Hepatocyte (in vitro differentiated cells): ENCODE measurements at places on chromosomes 4 and X. TPM values are rescaled to one million over a fixed set of nuclear protein-coding genes. Genes with fewer than 3 reads are reported as not detected.

DNA sequence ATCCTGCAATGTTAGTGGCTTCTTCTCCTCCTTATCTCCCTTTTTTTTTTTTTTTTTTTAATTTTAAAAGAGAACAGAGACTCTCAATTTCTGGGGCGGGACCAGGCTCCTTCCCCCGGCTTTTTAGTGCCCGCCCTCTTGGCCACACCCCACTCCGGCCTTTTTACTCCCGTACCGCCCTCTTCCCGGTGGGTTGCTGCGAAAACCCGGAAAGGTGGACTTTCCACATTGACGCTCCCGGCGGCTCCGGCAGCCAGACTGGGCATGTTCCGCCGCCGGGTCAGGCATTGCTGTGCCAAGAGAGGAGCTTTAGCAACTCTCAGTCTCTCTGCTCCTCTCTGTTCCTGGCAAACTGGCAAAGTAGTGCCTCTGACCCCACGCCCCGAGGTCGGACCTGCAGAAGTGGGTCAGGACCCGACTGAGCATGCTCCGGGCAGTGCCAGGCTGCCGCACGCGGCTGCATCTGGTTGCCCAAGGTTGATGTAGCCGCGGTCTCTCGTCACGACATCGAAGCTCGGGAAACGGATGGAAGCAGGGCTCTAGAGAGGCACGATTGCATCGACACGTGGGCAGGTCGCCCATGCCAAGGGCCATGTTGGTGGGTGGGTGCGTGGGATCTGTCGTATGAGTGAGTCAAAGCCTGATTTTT lies 1.1 kb upstream of the MFAP3L start:
- no peaks in the 10 kb centered on the region for H3K4me1 ChIP-seq
- H3K27me3 ChIP-seq: peaks cover 4% of the 10 kb centered on the region
- peak; percentile 96 for DNase-seq
- peak overlapping the region; percentile 95 for H3K27ac ChIP-seq
- H3K36me3 ChIP-seq: no peaks in the 10 kb centered on the region
- peak overlapping the region; percentile 92 for H3K4me3 ChIP-seq

DNA sequence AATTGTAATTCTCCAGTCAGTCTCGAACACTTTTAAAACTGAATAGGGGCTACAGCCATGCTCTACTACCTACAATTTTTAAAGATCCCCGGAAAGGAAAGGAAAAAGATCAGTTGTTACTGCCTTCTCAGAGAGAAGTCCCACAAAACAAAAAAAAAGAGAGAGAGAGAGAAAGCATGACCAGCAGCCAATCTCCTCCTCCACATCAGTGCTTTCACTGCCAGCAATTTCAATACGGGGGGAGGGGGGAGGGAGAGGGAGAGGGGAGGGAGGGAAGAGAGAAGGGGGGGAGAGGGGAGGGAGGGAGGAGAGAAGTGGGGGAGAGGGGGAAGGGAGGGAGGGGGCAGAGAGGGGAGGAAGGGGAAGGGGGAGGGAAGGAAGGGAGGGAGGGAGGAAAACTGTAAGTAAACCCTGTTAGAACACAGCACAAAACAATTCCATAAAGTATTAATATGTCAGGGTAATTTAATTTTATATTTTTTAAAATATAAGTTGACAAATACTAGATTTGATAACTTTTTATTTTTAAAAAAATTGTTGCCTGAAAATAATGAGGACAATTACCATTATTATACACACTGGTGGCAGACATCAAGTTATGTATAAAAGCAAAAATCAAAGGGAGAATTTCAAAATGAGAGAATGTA lies 108.0 kb downstream of the LRBA start:
- no peak overlapping the region for H3K4me3 ChIP-seq
- no peaks in the 10 kb centered on the region for H3K4me1 ChIP-seq
- DNase-seq: no peak
- H3K27me3 ChIP-seq: no peaks in the 10 kb centered on the region
- no peaks in the 10 kb centered on the region for H3K36me3 ChIP-seq
- no peak overlapping the region for H3K27ac ChIP-seq

GRCh38 chrX:56968980-56969379 lies 26.4 kb downstream of the SPIN3 start:
- no peak overlapping the region for H3K4me3 ChIP-seq
- no peaks in the 10 kb centered on the region for H3K36me3 ChIP-seq
- H3K27me3 ChIP-seq: no peaks in the 10 kb centered on the region
- no peak overlapping the region for H3K27ac ChIP-seq
- DNase-seq: no peak

- H3K27ac ChIP-seq: no peak overlapping the region
- no peaks in the 10 kb centered on the region for H3K4me1 ChIP-seq
- H3K4me3 ChIP-seq: no peak overlapping the region
- H3K27me3 ChIP-seq: no peaks in the 10 kb centered on the region
These were observed 78.6 kb upstream of the FAM9A start for GRCh38 chrX:8879750-8880149.

DNA sequence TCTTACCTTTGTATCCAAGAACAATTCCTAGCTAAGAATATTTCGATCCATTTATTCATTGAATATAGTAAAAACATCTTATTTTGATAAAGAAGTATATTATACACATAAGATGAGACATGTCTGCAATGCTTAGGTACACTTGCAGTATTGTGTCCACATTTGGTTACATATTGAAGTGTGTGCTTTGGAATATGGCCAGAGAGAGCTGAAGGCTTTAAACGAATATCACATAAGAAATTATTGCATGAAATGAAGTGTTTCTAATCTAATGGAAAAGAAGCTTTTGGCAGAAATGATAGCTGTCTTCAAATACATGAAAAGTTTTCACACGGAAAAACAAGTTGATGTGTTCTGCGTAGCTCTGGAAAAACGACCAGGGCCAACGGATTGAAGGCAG lies 516.1 kb upstream of the ZFP42 start:
- no peak overlapping the region for H3K4me3 ChIP-seq
- DNase-seq: no peak
- H3K4me1 ChIP-seq: peaks cover 16% of the 10 kb centered on the region

GRCh38 chr4:148327683-148328082 lies 114.5 kb downstream of the NR3C2 start:
- no peaks in the 10 kb centered on the region for H3K4me1 ChIP-seq
- no peaks in the 10 kb centered on the region for H3K36me3 ChIP-seq
- H3K27ac ChIP-seq: no peak overlapping the region
- H3K27me3 ChIP-seq: no peaks in the 10 kb centered on the region
- DNase-seq: no peak

DNA sequence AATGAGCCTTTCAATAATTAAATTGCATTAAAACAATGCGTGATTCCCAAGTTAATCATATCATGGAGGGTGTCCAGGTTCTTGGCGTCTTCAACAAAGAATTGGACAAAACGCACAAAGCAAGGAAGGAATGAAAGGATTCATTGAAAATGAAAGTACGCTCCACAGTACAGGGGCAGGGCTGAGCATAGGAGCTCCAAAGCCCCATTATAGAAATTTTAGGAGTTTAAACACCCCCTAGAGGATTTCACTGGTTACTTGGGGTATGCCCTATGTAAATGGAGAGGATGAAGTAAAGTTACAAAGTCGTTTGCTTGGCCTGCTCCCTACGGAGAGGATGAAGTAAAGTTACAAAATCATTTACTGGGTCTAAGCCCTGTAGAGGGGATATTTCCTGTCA lies 1910.4 kb downstream of the C4orf33 start:
- no peaks in the 10 kb centered on the region for H3K36me3 ChIP-seq
- no peak for DNase-seq
- H3K4me3 ChIP-seq: no peak overlapping the region
- no peak overlapping the region for H3K27ac ChIP-seq

DNA sequence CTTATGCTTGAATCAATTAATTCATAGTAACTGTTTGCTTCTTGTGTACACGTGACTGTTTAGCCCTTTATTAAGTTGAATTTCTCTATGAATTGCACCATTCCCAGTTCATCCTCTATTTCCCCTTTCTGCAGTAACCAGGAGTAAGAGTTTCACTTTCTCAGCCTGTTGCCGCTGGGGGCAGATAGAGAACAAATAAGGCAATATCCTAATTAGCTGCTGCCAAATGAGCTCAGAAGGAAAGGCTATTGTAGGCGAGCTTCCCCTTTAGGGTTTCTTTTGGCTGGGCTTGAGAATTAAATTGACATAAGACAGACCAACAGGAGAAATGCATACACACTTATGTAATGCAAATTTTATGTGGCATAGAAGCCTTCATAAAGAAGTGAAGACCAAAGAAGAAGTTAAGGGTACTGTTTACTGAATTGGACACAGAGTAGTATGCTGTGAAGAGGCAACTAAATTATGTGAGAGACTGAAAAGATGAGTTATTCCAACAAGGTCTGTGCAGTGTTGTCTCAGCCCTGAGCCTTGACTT lies 1594.7 kb downstream of the TECRL start:
- DNase-seq: no peak
- H3K27me3 ChIP-seq: no peaks in the 10 kb centered on the region
- no peak overlapping the region for H3K27ac ChIP-seq
- no peaks in the 10 kb centered on the region for H3K4me1 ChIP-seq
- H3K36me3 ChIP-seq: no peaks in the 10 kb centered on the region
- no peak overlapping the region for H3K4me3 ChIP-seq

GRCh38 chrX:107738272-107738671 lies 37.3 kb downstream of the TSC22D3 start:
- no peak for DNase-seq
- peaks cover 41% of the 10 kb centered on the region for H3K4me1 ChIP-seq
- no peak overlapping the region for H3K4me3 ChIP-seq
- no peak overlapping the region for H3K27ac ChIP-seq

Gene MAGEA4
- polyA plus RNA-seq: not detected in 2 replicates

DNA sequence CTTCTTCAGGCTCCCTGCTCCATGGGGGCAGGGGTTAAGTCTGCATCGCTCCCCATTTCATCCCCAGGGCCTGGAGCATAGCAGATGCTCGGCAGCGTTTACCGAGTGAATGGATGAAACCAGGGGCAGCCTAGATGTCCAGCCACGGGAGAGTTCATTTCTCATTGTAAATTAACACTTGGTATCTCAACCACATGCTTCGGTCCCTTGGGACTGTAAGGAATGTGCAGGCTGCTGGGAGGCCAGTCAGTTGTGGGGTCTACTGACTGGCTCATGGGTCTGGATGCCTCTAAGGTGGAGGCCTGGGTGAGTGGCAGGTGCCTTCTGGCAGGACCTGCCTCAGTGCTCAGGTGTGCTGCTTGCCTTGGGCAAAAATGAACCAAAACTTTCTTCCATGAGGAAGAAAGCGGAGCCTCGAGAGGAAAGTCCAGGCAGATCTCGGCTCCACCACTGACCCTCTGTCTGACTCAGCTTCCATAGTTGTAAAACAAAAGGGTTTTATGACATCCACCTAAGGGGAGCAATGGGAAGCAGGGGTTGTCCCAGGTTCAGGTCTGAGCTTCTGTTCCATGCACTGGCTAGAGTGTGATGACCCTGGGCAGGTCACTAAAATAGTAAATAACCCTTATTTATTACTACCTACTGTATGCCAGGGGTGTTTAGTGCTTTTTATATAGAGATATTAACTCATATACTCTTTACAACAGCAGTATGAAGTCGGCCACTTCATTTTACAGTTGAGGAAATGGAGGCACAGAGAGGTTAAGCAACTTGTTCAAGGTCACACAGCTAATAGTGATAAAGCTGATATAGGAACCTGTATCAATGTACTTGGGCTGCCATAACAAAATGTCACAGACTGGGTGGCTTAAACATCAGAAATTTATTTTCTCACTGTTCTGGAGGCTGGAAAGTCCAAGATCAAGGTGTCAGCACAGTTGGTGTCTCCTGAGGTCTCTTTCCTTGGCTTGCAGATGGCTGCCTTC lies 144.3 kb upstream of the STX18 start:
- no peaks in the 10 kb centered on the region for H3K36me3 ChIP-seq
- H3K27me3 ChIP-seq: no peaks in the 10 kb centered on the region
- H3K27ac ChIP-seq: no peak overlapping the region
- DNase-seq: no peak
- H3K4me1 ChIP-seq: peaks cover 14% of the 10 kb centered on the region
- H3K4me3 ChIP-seq: no peak overlapping the region

Gene HSFX3
- polyA plus RNA-seq: not detected in 2 replicates

DNA sequence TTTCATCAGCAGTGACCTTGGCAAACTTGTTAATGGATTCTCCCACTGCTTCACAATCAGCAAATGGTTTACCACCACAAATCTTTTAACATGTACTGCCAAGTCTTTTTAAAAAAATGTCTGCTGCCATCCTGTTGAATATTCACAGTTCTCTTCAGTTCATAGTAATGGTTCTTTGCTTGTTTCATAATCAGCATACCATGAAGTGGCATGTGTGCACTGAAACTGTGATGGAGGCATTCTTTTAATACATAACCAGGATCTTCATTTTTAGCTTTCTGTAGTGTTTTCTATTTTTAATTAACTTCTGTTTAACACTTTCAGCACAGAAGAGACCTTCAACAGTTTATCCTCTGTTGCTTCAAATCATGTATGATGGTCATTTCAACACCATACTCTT lies 230.1 kb upstream of the ARSJ start:
- H3K36me3 ChIP-seq: no peaks in the 10 kb centered on the region
- no peaks in the 10 kb centered on the region for H3K4me1 ChIP-seq
- DNase-seq: no peak
- no peaks in the 10 kb centered on the region for H3K27me3 ChIP-seq
- H3K4me3 ChIP-seq: no peak overlapping the region

DNA sequence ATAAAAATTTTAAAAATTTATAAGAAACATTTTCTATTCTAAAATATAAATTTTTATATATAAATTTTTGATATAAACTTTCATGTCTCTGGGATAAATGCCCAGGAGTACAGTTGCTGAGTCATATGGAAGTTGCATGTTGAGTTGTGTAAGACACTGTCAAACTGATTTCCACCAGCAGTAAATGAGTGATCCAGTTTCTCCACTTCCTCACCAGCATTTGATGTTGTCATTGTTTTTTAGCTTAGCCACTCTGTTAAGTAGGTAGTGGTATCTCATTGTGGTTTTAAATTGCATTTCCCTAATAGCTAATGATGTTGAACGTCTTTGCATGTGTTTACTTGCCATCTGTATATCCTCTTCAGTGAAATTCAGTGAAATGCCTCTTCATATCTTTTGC lies 66.5 kb downstream of the MAMLD1 start:
- H3K27me3 ChIP-seq: no peaks in the 10 kb centered on the region
- H3K36me3 ChIP-seq: no peaks in the 10 kb centered on the region
